ENCODE measurements at places on chromosomes 2 and 18.

DNA sequence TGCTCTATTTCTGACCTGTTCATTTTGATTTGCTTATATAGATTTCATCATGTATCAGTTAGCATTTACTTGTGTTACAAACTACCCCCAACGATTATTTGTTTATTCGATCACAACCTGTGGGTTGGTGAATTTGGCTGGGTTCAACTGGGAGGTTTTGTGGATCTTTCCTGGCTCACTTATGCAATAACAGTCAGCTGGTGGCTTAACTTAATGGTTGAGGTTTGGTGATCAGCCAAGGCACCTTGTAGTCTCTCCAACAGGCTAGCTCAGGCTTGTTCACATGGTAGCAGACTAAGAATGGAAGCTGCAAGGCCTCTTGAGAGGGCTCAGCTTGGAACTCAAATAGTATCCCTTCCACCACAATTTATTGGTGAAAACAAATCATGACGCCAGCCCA lies 5.4 kb upstream of the PUM2 start:
- DNase-seq, result no peak

GRCh38 chr2:163505281-163505680 lies 230.5 kb downstream of the FIGN start:
- no peak for DNase-seq

GRCh38 chr2:165563468-165564225 lies 94.1 kb downstream of the CSRNP3 start:
- DNase-seq, result no peak

DNA sequence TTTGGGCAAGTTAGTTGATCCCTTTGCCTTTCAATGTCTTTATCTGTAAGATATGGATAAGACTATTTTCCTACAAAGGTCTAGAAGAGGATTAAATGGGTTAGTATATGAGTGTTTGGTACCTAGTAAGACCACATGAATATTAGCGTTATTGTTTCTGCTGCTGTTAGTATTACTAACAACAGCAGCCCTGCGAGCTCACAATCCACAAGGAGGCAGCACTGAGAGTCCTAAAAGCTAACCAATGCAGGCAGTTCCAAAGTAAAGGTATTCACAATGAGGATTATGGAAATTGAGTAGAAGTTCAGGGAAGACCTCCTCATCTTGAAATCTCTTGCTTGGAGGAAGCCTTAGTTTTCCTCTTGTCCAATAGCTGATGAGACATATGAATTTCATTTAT lies 248.9 kb downstream of the TDRD15 start:
- peak; percentile 3 for DNase-seq

- no peak for DNase-seq
Measured at GRCh38 chr2:237572742-237573101, 6.3 kb downstream of the PRLH start.

DNA sequence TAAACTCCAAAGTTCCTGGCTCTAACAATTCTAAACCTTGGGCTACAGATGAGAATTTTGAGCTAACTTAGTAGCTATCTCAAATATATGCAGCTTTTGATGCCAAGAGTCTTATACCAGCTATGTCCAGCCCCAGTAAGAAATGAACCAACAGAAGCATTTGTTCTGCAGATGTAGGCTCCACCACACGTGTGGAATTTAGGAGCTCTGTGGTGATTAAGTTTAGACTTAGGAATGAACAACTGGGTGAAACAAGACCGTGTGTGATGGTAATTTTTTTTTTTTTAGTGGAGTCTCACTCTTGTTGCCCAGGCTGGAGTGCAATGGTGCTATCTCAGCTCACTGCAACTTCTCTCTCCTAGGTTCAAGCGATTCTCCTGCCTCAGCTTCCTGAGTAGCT lies 179.7 kb downstream of the ANKRD30B start:
- DNase-seq, result no peak
